ENCODE measurements at places on chromosomes 12 and 14.

DNA sequence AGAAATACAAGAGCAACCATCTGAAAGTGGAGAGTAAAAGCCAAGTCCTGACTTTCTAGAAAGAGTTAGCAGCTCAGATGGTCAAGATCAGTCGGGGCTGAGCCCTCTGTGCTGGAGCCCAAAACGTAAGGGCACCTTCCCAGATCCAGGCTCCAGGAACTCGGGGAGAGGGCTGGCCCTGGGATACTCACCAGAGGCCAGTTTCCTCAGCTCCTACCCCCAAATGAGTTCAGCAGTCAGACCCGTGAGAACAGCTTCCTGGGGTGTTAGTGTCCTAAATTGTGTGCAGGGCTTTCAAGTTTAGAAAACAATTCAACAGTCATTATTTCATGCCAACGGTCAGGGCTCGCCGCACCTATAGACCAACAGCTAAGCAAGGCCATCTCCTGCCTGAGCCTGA is 147.6 kb upstream of the FKBP4 start:
- no peak for DNase-seq

DNA sequence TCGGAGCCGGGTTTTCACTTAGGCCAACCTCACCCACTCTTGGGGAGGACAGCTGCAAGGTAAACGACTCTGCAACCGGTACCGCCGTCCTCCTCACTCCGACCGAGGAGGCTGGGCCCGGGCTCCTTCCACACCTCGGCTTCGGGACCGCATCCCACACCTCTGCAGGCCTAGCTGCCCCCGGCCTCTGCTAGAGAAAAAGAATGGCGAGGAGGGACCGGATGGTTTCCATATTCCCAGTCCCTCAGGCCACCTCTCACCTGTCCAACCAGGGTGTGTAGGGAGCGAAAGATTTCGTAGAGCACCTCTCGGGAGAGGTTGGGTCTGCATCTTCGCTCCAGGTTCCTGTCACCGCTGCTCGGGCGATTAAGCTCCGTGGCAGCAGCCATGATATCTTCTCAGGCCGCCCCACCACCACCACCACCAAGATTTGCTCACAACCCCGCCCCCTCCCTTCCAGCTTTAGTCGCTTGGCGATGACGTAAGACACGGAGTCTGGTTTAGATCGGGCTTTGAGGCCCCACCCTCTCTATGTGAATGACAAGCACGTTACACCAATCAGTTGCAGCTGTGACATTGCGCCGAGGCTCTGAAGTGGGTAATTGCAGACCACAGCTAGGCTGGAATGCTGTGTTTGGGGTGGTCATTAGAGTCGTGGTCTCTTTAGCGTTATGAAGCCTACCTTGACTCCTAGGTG is at the start of gene MBIP:
TSS of gene MBIP (minus strand) at position 438 of the 697 bp plus-strand sequence. CDS start at position 389, 49 bp downstream.
- DNase-seq, result peak; percentile 86

DNA sequence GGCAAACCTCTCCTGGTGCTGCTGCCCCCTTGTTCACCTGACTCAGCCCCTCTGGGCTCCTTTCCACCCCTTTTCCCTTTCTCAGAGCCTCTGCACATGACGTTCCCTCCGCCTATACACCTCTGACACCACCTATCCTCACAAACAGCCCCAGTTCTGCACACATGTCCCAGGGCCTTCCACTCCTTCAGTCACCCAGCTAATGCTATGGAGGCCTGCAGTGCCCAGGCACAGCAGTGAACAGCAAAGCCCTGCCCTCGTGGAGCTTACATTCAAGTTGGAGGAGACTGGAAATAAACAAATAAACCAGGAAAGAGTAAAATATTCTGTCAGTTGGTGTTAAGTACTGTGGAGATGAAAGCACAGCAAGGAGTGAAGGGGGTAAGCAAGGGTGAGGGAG is 38.5 kb upstream of the MDM1 start:
- DNase-seq, result no peak

DNA sequence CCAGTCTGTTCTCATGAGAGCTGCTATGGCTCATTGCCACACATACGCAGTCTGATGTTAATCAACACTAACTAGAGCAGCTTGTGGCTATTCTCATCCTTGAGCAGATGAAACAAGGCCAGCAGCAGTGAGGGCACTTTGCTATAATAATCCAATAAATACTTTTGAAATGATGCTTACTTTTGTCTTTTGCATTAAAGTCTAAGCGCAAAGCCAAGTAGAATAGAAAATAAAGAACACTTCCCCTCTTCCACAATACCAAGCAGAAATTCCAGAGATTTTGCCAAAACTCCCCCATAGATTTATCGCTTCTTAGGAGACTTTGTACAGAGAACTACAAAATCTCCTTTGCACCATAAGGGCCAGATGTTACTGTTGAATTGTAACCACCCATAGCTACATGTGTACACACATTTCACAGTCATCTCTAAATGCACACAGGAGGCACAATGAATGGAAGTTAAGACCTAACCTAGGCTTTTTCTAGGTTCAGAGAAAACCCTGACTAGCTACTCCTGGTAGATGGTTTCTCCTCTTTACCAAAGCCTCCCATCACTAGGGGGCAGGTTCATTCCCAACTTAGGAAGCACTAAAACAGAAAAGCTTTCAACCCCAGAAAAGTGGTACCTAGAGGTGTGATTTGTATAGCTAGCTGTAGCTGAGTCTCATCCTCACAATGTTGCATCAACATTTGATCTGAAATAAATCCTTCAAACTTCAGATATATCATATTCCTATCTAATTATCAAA is 119.3 kb downstream of the HMGA2 start:
- DNase-seq, result no peak

DNA sequence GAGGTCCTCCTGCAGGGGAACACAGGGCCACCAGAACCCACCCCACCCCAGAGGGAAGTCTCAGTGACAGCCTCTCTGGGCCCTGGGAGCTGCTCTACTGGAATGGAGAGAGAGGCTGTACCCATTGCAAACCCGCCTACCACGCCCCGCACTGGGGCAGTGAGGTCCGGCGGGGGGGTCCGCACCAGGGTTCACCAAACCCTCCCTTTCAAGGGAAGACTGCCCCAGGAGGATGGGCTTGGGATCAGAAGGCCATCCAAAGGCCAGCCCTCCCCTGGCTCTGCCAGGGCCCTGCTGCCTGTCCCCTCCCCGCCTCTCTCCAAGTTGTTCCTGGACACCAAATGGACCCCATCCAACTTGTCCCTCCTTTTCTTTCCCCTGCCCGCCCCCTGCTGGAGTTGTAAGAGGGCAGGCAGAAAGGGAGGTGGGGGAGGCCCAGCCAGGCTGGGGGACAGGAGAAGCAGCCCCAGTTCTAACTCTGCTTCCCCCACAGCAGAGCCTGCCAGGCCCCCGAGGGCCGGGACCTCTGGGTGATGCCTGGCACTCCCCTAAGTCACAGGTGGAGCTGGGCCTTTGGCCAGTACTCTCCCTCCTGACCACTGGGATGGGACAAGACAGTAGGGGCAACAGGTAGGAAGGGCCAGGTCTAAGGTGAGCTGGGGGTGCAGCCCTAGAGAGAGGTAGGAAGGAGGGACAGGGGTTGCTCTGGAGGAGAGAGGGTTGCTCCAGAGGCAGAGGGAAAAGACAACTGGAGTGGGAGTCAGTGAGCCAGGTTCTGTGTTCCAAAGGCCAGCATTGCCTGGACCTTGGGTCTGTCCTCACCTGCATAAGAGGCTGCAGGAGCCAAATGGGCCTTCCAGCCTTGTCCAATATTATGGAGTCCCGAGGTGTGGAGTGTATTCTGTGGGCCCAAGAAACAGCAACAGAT is 3.2 kb upstream of the DIO3 start:
- DNase-seq, result no peak

DNA sequence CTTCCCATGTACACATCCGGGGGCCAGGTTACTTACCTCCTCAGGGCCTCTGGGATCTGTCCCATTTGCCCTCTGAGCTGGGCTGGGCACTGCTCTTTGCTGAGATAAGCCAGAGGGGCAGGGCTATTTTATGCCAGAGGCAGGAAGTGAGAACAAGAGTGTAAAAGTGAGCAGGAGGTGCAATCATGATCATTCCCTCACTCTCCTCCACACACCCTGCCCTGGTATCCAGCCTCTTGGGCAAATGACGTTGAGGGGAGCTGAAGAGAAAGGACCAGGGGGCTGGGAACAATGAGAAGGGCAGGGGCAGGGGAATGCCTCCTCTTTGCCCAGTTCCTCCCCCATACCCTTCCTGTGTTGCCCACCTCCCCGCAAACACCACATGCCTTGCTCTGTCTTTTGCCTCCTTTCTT is 4.2 kb downstream of the LPAR5 start:
- DNase-seq, result no peak

- DNase-seq, result no peak
Measured at GRCh38 chr12:58922849-58923248, 2.5 kb upstream of the LRIG3 start.

GRCh38 chr14:21090940-21091663 is 7.4 kb downstream of the ZNF219 start:
- DNase-seq, result no peak

- no peak for DNase-seq
Measured at GRCh38 chr12:122886851-122887818, 8.8 kb downstream of the VPS37B start.

DNA sequence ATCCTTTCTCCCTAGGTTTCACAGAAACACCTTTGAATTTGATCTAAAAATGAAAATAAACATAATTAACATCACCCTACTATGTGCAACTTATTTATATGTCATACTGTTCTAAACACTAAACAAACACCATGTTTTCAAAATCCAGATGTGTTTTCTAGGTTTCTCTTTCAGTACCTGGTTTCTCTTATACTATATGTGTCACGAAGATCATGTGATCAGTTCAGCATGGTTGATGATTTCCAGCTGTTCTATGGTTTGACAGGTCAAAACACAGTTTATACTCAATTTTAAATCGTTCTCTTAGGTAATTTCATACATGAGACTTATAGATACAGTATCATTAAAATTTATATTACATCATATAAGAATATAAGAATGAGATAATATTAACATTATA is 373.1 kb downstream of the SOX5 start:
- DNase-seq, result no peak

DNA sequence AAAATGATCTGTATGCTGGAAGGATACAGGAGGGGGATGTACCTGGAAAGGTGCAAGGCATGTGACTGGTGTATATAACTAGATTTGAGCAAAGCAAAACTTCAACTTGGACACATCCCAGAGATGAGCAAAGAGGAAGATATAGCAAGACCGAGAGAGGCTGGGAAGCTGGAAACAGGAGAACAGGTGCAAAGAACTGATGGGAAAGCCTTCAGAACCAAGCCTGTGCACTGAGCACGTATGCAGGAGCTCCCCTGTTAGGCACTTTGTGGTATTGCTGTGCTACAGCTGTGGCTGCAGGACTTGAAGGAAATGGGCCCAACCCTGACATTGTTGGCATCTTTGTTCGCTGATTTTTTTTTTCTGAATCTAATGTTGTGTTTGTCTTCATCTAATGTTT is 120.7 kb upstream of the PWP1 start:
- DNase-seq, result no peak

DNA sequence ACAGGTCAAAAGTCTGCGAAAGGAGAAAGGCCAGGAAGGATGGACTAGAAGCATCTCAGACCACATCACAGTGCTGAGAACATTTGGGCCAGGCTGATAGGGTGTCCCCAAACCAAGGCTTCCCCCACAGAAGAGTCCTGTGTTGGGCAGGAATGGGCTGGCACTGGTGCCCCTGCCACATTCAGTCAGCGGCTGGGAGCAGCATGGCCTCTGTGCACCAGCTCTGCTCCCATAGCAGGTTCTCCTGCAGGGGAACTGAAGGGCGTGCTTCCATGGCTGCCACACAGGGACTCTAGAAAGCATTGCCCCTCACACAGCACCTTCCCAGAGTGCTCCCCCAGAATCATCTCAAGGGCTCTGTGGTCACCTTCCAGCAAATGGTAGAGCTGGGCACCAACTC is 17.5 kb downstream of the EVL start:
- no peak for DNase-seq

DNA sequence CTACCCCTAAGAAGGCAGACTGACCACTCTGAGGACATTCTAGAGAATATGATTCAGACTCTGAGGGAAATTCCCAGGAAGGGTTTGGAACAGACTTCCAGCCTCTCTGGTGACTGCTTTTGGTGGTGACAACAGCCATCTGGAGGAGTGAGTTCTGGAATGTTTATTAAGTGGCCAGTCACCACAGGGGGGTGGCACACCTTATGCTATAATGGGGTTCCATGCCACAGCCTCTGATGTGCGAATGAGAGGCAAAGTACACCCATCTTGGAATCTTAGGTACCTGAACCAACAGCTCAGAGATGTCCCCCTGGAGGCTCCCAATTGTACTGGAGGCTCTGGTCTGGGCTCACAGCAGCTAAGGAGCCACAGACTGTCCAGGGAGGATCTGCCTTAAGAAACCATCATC is 9.5 kb upstream of the TINF2 start:
- no peak for DNase-seq

DNA sequence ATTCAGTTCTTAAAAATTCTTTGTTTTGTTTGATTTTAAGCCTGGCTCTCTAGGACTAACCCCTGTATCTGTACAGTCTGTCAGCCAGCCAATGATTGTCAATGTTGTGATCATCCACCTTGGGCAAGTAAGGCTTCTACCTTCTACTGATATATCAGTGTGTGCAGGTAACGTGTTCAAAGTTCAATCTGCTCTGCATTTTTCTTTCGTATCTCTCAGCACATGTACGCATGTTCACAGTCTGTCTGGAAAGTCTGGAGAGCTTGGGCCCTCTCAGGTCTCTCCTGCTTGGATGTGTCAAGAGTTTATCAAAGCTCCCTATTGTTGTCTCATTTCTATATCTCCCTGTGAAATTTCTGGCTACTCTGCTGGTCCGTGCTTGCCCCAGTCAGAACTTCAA is 138.6 kb upstream of the VRK1 start:
- DNase-seq, result no peak

DNA sequence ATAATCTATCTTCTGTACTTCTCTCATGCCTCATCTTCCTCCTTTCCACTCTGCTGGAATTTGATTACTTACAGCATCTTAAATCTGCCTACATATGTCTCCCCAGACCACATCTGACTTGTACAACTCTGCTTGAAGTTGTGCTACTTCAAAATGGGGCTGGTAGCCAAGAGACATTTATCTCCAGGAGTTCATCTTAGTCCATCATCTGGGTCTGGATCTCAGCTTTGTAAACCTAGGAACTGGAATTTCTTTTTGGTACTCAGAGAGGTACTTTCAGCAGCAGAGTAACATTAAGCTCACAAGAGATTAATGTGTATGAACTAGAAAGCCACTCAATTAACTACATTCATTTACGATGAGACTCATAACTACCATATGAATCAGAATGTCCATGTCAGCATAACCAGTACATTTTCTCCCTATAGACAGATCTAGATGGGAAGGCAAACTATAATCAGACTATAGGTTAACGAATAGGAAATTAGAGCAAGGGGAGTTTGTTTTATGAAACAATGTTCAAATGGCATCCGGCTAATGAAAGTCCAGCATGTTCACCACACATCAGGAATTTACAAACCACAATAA is 178.8 kb downstream of the CEP128 start:
- DNase-seq, result no peak

- no peak for DNase-seq
Measured at GRCh38 chr14:35248476-35248788, 43.8 kb upstream of the PSMA6 start.

GRCh38 chr12:2251526-2252209 is 198.9 kb downstream of the CACNA1C start:
- DNase-seq, result no peak
